Stimulated activated effector memory CD8-positive, alpha-beta T cell treated with anti-CD3 and anti-CD28 coated beads, Interleukin-12 subunit alpha, Interleukin-12 subunit beta, amount 100 ng/mL, for 72 hours (primary cell): ENCODE measurements at places on chromosomes 2 and 18.

DNA sequence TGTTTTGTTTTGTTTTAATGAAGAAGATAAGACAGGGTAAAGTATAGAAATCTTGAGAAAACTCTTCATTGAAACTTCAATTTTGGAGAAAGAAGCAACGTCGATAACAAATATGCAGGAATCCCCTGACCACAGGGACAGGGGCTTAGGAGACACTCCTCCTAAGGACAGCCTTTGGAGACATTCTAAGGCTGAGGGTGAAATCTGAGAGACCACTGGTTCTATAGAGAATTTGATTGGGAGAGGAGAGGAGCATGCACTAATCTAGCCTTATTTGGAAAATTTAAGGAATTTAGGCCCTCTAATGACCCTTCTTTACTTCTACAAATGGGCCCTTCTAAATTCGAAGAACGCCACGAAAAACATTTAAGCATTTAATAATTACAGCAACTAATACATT is 207.6 kb downstream of the PPP1R1C start:
- DNase-seq: no peak

GRCh38 chr2:55887901-55888624 is 35.5 kb downstream of the EFEMP1 start:
- DNase-seq: no peak

DNA sequence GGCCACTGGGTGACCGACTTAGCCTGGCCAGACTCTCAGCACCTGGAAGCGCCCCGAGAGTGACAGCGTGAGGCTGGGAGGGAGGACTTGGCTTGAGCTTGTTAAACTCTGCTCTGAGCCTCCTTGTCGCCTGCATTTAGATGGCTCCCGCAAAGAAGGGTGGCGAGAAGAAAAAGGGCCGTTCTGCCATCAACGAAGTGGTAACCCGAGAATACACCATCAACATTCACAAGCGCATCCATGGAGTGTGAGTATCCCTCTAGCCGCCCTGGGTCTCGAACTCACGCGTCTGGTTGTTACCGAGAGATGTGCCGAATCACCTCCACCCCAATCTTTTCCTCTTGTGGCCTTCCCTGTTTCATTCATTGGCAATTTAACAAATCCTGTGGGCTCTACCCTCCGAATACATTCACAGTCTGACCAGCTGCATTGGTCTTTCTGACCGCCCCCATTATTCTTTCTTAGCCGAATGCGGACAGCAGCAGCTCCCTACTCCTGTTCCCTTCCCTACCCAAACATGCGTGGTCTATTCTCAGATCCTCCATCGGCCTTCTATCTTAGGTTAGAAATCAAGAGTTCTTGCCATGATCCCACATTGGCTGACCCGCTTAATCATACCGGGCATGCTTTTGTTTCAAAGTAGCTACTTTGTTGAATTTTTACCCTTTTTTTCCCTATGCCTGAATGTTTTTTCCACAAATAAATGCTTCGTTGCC is 631 bp downstream of the RPL31 start:
- DNase-seq: no peak

GRCh38 chr2:8849327-8849726 is 11.9 kb upstream of the KIDINS220 start:
- no peak for DNase-seq

DNA sequence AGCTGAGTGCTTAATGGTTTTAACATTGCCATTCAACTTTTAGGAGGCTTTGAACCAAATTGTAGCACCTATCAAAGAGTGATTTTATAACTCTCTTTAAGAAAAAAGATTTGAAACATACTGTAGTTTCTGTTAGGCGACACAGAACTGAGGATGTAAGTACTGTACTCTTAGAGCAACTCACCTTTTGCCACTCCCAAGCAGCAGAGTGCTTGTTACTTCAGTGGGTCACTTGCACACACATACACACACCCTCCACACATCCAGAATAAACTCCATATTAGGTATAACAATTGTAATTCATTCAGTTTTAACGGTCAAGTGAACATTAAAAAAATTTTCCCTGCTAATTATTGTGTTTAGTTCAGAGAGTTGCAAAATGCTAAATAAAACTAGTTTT is 118.3 kb downstream of the CAMKMT start:
- no peak for DNase-seq

DNA sequence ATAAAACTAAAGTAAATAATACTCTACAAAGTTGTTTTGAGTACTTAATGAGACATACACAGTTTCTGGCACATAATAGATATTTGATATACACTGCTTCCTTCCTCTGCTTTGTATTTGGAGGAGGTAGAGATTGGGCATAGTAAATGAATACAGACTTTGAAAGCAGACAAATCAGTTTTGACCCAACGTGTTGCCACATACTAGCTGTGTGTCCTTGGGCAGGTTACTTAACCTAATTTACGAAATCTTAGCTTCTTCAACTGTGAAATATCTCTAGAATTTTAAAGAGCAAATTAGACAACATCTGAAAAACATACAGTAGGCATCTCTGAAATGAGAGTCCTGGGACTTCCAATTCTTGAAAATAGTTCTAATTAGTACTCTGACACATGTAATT is 425.4 kb downstream of the TGIF1 start:
- DNase-seq: no peak

DNA sequence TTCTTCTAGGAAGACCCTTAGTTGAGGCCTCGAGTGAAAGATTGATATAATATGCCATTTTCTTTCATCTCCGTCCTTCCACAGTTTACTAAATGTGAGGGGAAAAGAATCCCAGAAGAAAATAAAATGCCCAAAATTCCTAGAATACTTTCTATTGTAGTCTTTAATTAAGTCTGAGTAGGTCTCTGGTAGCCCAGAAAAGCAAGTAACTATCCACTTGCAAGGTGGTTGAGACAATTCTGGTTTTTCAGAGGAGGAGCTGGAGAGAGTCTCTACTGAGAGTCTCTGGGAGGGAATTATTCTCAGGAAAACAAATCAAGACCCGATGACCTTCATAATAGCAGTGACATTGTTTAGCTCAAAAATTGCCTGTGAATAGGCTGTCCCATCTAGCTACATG is 63.9 kb upstream of the TTC39C start:
- no peak for DNase-seq

- no peak for DNase-seq
These were observed 713.4 kb downstream of the LRRTM4 start for GRCh38 chr2:76808732-76809131.
